ENCODE measurements at places on chromosomes 7 and 10.

DNA sequence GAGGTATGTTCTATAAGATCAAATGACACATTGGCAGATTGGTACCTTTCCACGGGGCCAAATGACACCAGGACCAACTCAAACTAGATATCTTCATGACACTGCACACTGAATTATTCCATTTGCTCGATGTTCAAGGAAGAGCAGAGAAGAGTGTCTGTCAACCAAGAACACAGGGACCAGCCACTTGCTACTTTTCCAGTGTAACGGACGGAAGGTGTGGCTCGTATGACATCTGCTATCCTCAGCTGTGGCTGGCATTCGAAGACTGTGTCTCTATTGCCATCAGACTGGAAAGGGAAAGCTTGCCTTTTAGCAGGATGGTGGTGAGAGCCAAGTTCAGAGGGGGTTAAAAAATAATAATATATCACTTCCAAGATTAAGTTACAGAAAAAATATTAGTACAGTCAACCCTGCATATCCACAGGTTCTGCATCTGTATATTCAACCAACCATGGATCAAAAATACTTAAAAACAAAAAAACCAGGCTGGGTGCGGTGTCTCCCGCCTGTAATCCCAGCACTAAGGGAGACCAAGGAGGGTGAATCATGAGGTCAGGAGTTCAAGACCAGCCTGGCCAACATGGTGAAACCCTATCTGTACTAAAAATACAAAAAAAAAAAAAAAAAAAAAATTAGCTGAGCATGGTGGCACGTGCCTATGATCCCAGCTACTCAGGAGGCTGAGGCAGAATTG, 237.1 kb downstream of the PRPF18 start:
- no peak for DNase-seq

DNA sequence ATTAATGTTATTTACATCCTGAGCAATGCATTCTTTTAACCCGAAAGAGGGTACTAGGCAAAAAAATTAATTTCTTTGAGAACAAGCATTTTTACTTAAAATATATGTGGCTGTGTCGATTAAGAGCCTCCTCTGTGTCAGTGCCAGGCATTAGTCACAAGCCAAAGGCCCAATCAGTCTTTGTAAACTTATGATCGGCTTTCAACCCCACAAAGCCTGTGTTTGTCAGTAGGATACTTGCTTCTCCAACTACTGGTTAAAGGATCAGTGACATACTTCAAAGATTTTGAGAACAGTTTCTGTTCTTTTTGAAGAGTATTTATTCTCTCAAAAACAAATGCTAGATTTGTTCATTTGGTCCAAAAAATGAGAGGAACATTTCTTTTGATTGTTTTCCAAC, 159.3 kb downstream of the NRCAM start:
- no peak for DNase-seq

DNA sequence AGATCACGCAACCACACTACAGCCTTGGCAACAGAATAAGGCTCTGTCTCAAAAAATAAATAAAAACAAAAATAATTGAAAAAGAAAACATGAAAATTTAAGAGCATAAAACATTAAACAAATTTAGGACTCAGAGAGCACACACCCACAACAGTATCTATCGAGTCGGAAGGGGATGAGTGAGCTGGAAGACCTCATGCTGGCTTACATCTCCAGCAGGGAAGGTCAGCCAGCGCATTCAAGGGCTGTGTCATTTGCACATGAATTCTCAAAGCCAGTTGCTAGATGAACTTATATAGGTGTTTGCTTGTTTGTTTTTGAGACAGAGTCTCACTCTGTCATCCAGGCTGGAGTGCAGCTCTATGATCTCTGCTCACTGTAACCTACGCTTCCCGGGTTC, 50.3 kb downstream of the SRRM3 start:
- no peak for DNase-seq

GRCh38 chr7:101126651-101127459, at the start of gene SERPINE1:
Gene SERPINE1 (plus strand): TSS chr7:101127104. CDS start chr7:101128394, 1,290 bp downstream.
- DNase-seq: peak; percentile 47

DNA sequence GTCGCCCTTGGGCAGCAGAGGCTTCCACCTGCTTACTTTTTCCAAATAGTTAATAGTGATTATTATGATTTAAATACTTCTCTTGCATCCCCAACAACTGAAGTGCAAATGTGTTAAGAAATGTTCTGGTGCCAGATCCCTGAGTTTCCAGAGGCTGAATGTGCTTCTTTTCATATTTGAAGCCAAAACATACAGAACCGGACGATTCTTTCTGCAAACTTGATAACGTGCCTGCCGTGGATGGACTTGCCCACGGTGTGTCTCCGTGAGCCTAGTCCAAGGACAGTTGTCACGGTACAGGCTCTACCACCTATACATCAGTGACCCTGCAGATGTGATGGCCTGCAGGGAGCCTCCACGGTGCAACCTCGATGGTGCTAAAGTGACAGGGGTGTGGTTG, 198.6 kb upstream of the LYZL2 start:
- DNase-seq: no peak
